GM23338 (cell line): ENCODE measurements at places on chromosomes 6 and 20. TPM values are rescaled to one million over a fixed set of nuclear protein-coding genes. Genes with fewer than 3 reads are reported as not detected.

The C4A gene
- total RNA-seq = 0.97 and 2.4 TPM in 2 replicates

GRCh38 chr6:139017227-139017626, 11.3 kb upstream of the ABRACL start:
- DNase-seq = no peak

- DNase-seq = no peak
These were observed 31.5 kb downstream of the AAR2 start for GRCh38 chr20:36267605-36268381.

The PREP gene
- total RNA-seq = 51.0 and 52.7 TPM in 2 replicates

DNA sequence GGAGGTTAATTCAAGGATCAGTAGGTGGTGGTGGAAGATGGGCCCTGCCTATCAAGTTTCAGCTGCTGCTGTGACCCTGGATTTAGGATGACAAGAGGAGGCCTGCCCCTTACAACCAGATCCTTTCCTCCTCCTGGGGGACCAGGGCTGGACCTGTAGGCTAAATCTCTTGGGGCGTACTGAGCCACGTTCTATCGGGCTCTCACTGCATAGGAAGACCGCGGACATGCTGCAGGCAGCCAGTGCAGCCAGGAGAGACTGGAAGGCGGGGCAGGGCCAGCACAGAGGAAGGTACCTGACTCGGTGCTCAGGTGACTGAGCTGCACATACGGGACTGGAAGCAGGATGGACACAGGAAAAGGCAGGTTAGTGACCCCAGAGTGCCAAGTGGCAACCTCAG, 8.5 kb upstream of the SLA2 start:
- no peak for DNase-seq

- DNase-seq = no peak
These were observed 29.6 kb upstream of the CRIP3 start for GRCh38 chr6:43338243-43338642.

GRCh38 chr6:7579851-7580250, 10.1 kb upstream of the SNRNP48 start:
- DNase-seq = no peak

- no peak for DNase-seq
These were observed 157.2 kb downstream of the PTPRK start for GRCh38 chr6:128363020-128363813.

DNA sequence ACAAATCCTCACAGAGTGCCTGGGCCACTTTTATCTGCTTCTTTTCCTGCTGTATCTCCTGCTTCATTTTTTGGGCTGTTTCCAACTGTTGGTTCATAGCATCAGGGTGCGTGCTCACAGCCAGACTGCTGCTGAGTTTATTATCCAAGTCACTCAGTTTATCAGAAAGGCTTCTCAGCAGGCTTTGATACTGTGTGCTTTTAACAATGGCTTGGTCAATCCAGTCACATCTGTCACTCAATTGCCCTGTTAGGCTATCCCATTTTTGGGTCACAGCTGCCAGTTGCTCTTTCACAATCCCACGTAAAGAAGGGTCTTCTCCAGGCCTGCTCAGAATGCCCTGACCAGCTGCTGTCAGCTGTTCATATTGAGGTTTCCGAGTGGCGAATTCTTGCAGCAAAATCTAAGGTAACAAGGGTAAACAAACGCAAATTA, 87.2 kb downstream of the DST start:
- DNase-seq = no peak

- DNase-seq = no peak
These were observed 29.0 kb upstream of the GTSF1L start for GRCh38 chr20:43755851-43756250.

The VWA7 gene
- total RNA-seq = 0.07 and 0.12 TPM in 2 replicates

DNA sequence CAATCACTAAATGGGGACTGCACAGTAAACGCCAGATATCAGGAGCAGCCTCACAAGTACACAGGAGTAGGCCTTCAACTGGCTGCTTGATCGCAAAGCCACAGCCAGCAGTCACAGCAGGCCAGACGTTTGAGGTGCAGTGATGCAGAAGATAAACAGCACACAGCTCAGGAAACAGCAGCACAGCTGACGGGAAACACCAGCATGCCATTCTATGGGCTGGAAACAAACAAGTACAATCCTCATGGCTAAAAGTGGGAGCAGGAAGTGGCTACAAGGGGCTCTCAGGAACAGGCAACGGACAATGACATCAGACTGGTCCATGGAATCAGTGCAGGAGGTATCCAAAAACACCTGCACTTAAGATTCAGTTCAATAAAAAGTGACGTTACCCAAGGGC, 111.0 kb downstream of the DTNBP1 start:
- no peak for DNase-seq

The FERMT1 gene
- 15.8 and 18.3 TPM in 2 replicates for total RNA-seq

DNA sequence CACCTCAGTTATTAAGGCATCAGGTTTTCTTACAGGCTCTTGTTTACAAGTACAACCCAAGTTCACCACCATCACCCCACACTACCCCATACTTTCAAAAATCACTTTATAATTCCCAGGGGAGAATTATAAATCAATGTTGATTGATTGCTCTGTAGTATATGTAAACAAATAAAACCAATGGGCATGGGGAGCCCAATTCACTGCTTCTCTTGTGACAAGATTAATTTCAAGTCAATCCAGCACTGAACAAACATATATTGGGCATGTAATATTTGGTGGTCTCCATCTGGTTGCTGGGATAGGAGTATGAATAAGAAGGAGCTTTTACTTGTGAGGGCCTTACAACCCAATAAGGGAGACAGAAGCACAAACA, 95.8 kb downstream of the CLVS2 start:
- DNase-seq = no peak

DNA sequence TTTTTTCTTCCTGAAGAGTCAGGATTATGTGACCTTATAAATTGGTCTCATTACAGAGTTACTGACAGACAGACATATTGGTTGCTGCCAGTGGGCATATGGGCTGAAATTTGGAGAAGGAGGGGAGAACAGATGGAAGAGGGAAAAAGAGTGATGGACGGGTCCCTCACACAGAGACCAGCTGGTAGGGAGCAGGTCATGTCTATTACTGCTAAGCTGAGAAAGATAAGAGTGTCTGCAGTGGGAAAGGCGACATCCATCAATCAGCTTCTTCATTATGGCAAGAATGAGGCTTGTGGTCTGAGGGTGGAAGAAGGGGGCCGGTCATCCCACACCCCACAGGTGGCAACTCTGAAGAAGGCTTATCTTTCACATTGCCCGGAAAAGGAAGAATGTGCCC, 353.8 kb upstream of the RSPO3 start:
- no peak for DNase-seq

- DNase-seq = no peak
These were observed 5.1 kb upstream of the TUBB1 start for GRCh38 chr20:59013959-59014608.

- peak; percentile 74 for DNase-seq
These were observed 2.3 kb upstream of the ALDH5A1 start for GRCh38 chr6:24492475-24492874.

- no peak for DNase-seq
These were observed 373.8 kb downstream of the GJA1 start for GRCh38 chr6:121809211-121809610.

GRCh38 chr6:35166520-35166919, 25.4 kb upstream of the TCP11 start:
- DNase-seq = no peak

GRCh38 chr6:105695461-105695860, 292.6 kb upstream of the PREP start:
- no peak for DNase-seq

- DNase-seq = no peak
These were observed 90.2 kb downstream of the GMDS start for GRCh38 chr6:2155206-2155605.

- no peak for DNase-seq
These were observed 623.1 kb downstream of the HTR1B start for GRCh38 chr6:76840041-76840745.

DNA sequence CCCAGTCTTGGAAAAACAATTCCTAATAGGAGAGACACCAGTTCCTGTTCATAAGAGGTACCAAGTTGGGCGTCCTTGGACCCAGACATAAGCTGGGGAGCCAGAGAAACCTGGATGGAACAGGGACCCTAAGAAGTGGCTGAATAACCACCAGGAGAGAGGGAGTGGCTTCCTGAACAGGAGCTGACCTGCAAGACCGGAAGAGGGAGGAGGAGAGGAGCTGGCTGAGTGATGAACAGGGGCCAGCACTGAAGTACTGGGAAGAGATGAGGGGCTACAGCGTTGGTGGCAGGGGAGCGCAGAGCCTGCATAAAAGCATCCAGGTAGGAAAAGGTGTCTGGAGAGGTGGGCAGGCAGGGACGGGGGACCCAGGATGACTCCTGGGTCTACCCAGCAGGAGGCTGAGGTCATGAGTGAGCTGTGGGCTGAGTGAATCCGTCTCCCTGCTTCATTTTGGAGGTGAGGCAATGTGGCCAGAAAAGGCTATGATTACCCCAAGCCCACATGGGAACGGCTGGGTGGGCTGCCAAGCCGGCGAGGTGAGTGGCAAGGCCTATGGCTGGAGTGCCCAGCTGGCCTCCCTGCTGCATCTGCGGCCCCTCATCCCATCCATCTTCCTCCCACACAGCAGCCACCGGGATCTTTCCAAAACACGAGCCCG, 34.4 kb upstream of the ZFAND3 start:
- DNase-seq = peak; percentile 63

DNA sequence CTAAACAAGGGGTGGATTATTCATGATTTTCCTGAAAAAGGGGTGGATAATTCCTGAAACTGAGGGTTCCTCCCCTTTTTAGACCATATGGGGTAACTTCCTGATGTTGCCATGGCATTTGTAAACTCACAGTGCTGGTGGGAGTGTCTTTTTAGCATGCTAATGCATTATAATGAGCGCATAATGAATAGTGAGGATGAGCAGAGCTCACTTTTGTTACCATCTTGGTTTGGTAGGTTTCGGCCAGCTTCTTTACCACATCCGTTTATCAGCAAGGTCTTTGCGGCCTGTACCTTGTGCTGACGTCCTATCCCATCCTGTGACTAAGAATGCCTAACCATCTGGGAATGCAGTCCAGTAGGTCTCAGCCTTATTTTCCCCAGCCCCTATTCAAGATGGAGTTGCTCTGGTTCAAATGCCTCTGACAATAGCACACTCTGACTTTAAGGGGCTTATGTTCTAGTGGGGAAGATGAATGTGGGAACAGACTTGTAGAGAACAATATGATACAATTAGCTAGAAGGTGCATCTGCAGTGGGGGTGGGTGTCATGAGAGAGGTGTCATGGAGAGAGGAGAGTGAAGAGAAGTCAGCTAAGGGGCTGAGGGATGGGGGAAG, 4.2 kb upstream of the GPR31 start:
- DNase-seq = no peak

- no peak for DNase-seq
These were observed 156.5 kb downstream of the COL12A1 start for GRCh38 chr6:75049308-75049707.
